Astrocyte of the spinal cord (primary cell): ENCODE measurements at places on chromosomes 7 and 10.

DNA sequence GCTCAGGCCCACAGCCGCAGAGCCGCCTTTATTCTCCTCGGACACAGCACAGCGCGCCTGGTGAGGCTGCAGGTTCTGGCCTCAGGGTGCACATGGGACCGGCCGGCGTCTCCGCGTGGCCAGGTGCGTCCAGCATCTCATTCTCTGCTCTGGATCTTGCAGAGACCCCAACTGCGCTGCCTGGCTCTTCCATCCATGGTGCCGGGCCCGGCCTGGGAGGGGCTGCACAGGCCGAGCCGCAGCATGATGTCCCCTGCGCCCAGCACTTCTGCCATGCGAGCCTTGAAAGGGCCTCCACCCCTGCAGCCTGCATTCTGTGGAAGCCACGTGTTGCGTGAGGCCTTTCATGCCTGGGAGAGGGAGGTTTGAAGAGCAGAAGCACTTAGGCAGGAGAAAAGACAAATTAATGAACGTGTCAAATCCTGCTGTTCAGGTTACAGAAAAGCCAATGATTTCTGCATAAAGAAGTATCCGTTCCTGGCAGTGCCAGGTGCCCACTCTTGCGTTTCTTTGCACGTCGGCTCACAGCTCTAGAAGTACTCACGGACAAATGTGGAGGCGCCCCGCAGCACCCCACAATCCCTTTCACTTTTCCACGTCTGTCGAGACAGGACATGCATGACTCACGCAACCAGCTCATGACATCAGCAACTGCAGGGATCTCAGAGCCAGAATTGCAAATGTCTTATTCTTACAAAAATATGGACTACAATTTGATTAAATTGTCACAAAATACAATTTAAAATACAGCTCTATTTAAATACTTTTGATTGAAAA lies 571.4 kb downstream of the DNAJB6 start:
- DNase-seq = no peak

GRCh38 chr10:47268696-47269095 lies 31.3 kb upstream of the GDF10 start:
- DNase-seq = no peak

DNA sequence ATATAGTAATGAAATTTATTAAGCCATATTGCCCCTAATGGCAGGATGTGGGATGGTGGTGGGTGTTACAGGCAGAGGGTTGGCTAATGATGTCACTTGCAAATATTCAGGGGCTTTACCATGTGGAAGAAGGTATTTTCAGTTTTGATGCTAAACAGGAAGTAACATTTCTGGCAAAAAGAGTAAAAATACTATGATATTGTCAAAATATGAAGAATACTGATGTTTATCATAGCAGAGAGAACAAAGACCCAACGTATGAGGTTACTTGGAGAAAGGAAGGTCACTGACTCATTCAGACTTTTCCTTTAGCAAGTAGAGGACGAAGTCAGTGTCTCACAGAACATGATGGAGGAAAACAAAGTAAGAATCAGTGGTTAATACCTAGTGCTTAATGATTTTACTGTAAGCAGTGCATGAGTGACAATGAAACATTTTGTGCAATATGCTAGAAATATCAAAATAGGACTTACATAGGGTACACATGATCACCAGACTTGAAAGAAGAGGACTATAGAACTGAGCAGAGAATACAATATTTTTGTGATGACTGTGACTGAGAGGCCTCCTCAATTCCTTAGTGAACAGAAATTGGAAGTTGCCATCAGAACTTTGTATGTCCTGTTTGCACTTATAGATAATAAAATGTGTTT lies 89.7 kb upstream of the STEAP4 start:
- DNase-seq = no peak

DNA sequence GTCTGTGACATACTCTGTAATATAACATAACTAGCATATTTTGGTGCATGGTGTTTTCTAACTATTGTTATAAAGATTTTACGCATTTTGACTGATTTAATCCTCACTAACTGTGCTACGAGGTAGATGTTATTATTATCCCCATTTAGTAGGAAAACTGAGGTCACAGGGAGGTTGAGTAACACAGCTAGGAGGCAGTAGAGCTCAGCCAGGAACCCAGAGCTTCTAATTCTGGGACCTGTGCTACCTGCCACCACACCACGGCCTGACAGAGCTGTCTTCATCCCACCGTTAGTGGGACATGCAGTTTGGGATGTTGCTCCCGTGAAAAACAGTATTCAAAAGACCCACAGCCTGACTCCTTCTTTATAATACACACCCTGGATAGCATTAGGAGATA lies 962.5 kb downstream of the CNTNAP2 start:
- no peak for DNase-seq

DNA sequence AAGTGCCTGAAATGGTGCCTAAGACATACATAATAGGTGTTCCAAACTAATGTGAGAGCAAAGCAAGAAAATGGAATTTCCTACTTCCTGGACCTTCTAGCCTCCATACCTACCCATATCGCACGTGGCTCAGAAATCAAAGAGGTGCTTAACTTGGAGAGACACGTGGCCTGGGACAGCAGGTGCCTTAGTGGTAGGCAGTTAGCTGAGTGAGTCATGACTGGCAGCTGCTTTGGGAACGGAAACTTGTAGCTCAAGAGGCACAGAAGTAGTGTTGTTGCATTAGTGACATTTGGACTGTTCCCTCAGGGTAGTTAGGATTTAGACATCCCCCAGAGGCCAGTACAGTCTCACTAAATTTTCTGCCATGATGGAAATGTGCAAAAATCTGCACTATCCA lies 12.0 kb upstream of the BMPER start:
- DNase-seq = no peak

GRCh38 chr7:17948526-17949238 lies 8.4 kb upstream of the SNX13 start:
- DNase-seq = no peak

GRCh38 chr10:74391786-74392185 lies 240.8 kb downstream of the ADK start:
- no peak for DNase-seq

GRCh38 chr7:7035851-7036250 lies 146.5 kb upstream of the C1GALT1 start:
- no peak for DNase-seq

DNA sequence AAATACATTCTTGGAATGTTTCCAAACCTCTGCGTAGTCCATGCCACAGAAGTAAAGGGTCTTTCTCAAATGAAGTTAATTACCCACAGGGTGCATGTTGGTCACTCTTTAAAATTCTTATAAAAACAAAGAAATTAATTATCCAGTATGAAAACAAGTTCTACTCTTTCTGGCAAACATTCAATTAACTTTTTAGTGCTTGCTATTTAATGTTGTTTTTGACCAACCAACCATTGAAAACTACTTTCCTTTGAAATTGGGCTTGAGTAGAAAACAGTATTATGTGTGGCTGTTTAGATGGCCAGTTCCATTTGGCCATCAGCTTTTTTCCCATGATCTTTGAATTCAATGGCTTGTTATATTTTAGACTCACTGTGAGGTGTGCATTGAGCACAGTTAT lies 83.0 kb downstream of the TAF3 start:
- DNase-seq = no peak

DNA sequence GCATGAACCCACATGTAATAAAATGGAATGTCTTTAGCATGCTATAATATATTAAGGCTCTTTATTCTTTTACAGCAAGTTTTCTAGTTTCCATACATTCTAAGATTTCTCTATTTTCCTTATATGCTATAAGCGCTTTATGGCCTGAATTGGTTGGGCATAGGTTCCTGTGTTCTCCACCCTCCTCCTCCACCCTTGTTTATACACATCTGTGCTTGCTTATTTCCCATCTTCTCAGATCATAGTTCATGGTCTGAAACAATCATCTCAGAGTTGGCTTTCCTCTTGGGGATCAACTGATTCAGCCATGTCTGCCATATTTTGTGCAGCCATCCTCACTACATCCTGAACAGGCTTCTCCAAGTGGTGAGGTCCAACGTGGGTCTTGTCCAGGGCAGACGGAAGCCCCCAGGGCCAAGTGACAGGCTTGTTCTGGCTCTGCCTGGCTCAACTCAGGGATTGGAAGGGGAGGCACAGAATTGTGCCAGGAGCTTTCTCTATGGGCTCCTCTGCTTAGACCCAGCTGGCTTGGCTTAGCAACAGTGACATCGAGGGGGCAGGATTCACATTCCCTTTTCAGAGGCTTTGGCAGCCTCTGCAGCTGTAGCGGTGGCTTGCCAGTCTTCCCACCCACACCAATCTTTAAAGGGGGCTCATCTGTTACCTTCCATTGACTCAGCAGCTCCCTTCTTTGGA lies 327.3 kb downstream of the PTEN start:
- DNase-seq = no peak

DNA sequence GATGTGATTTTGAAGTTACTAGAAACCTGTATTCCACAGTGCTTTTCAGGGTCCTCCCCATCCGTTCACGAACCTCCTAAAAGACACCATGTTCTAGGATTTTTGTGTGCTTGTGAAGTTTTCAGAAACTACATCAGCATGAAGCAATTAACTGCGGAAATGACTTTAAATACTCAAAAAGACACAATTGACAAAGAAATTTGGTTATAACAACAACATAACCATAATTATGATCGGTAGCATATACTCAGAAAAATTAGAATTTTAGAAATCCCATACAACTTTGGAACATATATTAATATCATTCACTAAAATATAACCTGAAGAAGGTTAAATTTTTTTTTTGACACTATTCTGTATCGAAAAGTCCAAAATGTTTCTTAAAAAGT lies 43.8 kb upstream of the FAM20C start:
- DNase-seq = no peak
